ENCODE measurements at places on chromosomes 5 and 9.

GRCh38 chr9:98484162-98484561 is 224.6 kb downstream of the GABBR2 start:
- no peak for DNase-seq

DNA sequence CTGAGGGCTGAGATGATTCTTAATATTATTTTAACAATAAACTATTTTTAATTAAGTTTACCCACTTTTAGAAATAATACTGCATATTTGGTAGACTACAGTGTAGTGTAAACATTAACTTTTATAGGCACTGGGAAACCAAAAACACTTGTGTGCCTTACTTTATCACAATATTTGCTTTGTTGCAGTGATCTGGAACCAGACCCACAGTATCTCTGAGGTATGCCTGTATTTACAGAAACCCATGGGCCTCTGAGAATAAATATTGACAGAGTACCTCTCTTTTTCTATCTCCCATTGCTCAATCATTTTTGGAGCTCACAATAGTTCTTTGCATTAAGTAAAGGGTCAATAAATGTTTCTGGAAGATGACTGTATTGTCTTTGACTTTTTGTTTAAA is 73.3 kb downstream of the SLCO4C1 start:
- no peak for DNase-seq

GRCh38 chr5:154948313-154948712 is 7.4 kb downstream of the MRPL22 start:
- DNase-seq, result no peak

DNA sequence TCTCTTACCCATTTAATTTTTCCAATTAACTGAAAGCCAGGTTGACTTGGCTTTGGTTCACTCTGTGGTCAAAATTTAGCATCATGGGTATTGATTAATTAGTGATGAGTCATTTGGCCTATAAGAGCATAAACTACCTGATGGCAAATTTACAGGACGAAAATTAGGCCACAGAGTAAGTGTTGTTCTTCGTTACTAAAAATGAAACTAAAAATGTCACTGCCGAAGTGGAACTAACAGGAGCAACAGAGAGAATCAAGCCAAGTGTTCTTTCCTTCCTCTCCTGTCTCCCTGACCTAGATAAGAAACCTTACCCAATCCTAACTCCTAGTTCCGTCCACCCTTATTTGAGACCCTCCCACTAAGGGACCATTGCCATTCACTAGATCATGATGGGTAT is 176.9 kb downstream of the RAB3C start:
- no peak for DNase-seq

GRCh38 chr5:113875096-113875495 is 361.6 kb downstream of the YTHDC2 start:
- no peak for DNase-seq

DNA sequence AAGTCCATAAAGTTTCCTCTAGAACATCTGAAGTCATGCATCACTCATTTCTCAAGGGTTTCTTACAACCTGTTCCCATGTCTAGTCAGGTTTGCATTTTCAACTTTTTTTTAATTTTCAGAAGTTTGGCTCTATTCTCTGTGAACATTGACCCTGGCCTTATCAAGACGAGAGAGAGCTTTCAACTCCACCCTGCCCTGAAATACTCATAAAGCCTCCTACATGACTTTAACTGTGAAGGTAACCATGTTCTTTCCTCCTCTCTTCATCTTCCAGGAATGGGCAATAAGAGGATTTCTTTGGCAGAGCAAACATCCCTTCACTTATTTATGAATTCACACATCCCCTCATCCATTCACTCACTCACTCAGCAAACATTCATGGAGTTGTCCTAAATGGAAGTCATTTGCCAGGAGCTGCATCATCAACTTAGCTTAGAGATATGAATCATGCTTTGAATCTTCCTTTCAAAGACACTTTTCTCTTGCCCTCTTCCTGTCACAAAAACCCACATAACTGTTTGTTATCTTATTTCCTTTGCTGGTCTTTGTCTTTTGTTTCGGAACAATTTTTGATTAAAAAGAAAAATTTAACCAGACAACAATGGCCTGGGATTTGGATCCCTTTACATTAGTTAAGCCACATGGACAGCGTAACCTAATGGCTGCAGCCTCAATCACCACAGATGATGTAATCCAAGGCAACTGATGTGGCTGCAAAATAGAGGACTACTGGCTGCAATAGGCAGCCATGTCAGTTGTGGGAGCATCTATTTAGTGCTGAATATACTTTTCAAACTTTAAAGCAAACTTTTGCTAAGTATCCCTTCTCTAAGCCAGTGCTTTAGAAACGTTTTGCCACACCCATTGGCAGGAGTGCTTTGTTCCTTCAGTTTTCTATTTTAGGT is 43.0 kb upstream of the GNAQ start:
- DNase-seq, result no peak

DNA sequence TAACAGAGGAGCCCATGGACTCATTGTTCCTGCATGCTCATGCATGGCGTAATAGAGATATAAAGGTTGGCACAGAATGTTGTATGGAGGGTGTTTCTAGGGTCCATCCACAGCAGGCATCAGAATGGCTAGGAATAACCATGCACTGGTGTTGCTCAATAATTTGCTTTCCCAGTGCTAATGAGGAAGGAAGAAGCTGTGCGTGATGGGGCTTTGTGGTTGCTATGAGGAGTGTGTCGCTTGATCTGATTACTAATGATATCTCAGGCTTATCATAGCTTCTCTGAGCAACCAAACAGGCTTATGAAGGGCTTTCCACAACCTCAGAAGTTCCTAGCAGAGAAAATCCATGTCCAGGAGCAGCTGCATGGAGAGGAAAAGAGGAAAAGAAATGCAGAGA is 151.3 kb upstream of the TRPC7 start:
- DNase-seq, result no peak

- no peak for DNase-seq
These were observed 5.6 kb upstream of the RNF44 start for GRCh38 chr5:176542596-176543427.

DNA sequence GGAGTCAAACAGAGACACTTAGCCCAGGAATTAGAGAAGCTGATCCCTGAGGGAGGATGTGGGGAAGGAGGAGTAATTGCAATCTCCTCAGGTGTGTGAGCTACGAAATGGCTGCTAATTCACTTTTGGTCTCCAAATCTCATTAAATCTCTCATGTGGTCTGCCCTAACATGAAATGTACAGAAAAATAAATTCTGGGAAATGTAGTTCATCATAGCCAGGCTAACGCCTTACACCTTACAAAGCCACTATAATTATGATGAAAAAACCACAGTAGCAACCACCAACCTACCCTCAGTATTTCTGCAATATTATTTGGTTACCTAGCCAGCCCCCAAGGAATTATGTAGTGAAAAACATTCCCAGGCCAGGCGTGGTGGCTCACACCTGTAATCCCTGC is 354.0 kb downstream of the TMEM167A start:
- DNase-seq, result no peak

GRCh38 chr9:132048201-132048600 is 31.5 kb downstream of the MED27 start:
- no peak for DNase-seq

DNA sequence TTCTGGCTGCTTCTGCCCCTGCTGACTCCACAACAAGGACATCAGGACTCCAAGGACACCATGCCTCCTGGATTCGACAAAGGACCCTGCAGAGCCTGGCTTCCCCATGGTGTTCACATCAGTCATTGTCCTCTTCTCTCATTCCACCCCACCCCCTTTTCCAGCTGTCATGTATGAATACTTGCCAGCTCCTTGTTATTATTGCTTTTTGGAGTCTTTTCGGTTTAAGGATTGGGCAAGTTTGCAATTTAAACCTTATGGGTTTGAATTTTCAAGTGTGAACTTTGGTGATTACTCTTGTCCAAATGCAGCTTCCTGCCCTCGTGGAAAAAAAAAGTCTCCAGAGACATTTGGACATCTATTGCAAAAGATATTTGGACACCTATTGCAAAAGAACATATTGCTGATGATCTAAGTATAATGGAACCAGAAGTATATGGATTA is 14.2 kb upstream of the LVRN start:
- DNase-seq, result no peak

DNA sequence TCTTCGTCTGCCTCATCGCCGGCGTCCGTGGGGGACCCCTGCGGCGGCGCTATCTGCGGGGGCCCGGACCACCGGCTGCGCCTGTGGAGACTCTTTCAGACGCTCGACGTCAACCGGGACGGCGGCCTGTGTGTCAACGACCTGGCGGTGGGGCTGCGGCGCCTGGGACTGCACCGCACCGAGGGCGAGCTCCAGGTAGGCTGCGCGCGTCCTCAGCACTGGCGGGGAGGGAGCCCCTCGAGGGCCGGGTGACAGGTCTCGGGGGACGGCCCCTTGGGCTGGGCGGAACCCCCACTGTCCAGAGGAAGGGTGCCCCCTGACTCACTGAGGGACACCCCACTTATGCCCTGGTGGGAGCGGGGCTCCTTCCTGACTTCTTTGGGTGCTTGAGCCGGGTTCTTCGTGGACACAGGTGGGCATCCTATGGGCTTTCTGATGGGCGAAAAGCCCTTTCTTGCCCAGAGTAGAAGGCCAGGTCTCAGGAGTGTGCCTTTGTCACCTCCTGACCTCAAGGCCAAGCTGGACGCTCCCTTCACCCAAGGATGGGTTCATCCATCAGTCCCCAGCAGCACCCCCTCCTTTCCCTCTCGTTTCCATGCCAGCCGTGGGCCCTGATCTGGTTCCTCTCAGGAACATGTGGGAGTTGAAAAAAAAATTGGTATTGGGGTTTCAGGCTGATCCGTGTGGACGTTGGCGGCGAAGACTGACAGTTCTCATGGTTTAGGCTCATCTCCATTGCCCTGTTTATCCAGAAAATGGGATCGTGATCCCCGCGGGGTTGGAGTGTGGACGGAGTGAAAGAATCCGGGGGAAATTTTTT is 564 bp downstream of the SLC25A25 start:
- no peak for DNase-seq

DNA sequence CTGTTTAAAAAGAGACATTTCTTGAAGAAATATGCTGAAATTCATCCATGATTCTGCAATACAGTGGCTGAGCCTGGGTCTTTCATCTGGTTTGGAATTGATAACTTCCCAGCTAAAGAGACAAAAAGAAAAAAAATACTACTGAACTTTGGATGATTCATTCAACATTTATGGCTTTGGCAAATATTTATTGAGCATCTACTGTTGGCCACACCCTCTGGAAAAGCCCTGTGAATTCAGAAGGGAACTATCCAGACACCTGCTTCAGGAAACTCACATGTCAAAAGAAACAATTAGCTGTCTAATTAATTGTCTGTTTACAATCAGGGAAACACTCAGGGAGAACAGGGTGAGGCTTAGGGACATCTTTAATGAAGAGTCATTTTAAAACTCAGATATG is 17.8 kb upstream of the ZNF622 start:
- DNase-seq, result no peak

Data from stimulated activated CD8-positive, alpha-beta memory T cell treated with anti-CD3 and anti-CD28 coated beads, Interleukin-15, amount 100 ng/mL, for 1 hour (primary cell).